ENCODE measurements at places on chromosomes 6 and 20.

DNA sequence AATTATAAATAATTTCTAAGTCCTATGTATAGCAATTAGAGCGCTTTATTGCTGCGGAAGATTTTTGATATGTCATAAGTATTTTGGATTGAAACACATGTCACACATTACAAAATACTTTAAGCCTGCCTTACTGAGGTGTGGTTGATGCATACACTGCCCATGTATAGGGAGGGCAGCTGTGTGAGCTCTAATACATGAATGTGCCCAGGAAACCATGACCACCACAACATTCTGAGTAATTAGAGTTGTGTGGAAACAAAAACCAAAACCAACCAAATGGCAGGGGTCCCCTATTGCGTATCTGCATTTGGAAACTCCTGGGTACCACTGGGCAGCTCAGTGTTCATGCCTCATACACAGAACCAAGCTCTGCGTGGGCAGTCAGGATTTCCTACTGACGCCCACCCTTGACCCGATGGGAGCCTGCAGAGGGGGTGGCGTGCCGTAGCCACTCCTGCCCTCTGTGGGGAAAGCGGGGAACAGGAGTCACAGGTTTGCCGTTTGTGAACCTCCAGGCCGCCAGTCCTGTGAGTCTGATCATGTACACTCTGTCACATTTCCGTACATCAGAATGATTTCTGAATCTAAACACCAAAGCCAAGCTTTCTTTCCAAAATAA lies 50.9 kb upstream of the PDE10A start:
- DNase-seq: no peak

DNA sequence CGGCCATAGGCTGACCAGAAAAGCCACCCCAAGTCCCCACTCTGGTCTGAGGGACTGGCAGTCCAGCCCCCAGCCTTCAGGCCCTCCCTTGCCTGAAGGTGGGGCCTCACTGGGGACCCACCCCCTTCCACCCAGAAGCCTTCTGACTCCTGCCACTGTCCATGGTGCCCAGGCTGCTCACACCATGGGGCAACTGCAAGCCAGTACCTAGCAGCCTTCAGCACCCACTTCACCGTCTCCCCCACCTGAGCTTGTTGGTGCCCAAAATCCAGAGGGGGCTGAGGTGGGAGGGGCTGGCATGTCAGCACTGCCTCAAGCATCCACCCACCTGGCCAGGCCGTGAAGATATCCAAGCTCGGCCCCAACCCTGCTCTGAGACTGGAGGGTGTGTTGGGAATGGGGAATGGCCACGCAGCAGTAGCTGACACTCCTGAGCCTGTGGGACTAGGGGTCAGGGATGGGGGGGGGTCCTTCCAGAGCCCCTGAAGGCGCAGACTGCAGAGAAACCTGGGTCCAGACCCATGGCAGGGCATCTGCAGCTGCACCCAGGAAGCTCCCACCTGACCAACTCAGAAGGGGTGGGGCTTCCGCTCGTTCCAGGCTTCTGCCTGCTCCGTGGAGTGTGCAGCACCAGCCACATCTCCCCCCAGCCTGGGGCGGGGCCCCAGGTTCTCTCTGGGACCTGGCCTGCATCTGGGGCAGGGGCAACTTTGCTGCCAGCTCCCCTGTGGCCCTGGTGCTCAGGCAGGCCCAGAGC lies 942.1 kb upstream of the EPHA7 start:
- DNase-seq: no peak

DNA sequence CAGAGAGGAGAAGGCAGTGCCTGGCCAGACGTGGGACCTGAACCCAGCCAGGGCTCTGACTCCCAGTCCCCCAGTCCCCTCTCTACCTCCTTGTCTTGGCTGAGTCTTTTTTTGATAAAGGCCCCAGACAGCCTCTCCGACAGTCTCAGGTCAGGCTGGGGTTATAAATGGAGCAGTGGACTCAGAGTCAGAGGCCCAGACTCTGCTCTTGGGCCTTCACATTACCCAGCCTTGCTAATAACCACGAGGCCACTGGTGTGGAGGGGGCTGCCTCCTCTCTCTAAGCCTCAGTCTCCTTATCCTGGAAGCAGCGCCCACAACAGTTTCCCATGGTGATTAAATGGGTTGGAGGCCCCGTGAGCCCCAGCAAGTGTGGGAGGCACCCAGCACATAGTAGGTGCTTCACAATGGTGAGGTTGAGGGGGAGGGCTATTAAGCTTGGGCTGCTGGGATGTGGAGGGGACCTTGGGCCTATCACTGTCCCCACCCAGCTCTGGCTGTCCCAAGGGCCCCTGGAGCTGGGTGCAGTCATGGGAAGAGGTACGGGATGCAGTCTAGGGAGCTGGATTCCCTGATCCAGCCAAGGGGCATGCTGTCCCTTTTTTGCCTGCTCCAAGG lies 35.7 kb downstream of the TGM2 start:
- DNase-seq: no peak

DNA sequence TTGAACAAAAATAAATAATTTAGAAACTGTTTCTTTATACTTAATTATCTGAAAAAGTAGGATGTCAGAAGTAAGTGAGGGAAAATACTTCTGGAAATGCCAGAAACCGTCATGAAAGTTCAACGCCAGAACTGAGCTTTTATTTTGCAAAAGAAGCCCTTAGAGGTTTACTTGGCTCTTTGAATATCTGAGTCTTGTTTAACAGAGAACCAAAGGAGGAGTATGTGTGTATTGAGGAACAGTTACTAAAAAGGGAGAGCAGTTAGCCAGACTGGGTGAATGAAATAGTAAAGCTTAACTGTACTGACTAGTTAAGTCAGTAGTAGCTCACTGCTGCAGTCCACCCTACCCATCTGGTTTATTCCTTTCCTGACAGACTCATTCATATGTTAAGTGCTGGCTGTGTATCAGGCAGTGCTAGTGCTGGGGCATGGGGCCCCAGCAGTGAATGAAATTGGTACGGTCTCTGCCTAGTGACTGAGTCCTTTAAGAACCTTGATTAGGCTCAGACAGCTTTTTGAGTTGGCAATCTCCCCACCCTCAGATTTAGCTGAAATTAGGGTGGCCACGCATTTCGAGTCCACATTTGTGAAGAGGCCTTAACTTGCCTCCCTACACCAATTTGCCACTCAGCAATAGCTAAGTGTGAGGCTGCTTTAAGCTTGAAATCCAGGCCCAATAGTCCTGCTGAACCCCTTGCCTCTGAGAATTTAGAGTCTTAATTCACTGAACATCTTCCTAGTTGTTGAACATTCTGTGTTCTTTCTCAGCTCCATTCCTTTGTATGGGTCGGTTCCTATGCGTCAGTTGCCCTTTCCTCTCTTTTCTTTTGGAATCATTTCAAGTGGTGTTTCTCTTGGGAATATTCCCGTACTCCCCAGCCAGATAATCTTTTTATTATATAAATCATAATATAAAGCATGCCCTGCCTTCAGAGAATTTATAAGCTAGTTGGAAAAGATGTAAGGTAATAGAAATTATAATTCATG lies 20.2 kb downstream of the MAP3K4 start:
- DNase-seq: peak; percentile 38

GRCh38 chr20:55052459-55052858 lies 577.1 kb downstream of the DOK5 start:
- peak; percentile 8 for DNase-seq

- no peak for DNase-seq
Measured at GRCh38 chr6:121497970-121498375, 62.5 kb downstream of the GJA1 start.

DNA sequence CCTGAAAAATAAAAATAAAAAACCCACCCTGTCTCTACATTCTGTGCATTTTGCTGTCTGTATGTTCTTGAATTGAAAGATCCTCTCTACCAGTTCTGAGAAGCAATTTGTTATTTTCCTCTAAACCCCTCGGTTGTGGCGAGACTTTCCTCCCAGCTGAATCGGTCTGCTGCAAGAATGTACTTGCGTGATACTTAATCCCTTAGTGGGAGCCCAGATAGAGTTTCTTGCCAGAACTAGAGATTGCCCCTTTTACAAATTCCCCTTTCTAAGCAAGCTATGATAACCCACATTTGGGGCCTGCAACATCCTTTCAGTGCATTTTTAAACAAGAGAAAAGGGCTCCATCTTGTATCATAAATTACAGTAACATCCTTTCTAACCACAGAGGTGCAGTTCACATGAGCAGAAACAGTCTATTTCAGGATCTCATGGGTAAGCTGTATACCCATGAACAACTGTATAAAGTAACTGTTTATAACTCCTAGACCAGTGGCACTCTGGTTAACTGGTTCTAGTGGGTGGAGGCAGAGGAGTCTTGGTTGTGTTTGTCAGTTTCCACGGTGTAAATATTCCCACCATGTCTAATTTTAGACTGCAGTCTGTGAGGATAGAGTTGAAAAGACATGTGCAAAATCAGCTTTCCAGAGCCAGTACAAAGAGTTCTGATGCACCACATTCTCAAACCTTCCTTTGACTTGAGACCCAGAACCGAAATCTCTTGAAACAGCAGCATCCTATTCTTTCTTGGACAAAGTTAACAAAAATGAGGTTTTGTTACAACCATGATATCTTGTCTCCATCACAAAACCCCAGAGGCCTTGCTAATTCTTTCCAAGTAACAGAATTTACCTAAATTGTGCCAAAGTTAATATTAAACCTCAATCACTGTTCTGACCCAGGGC lies 113.1 kb upstream of the ZNF217 start:
- DNase-seq: peak; percentile 45

GRCh38 chr6:10759884-10760329 lies 12.3 kb downstream of the TMEM14B start:
- peak; percentile 94 for DNase-seq

All from astrocyte (in vitro differentiated cells and primary cell).